ENCODE measurements at places on chromosomes 3 and 15. TPM values are rescaled to one million over a fixed set of nuclear protein-coding genes. Genes with fewer than 3 reads are reported as not detected.

Gene HGD
- total RNA-seq = 0.13 TPM

Gene ADAMTS9
- 392 TPM for total RNA-seq

Gene IGDCC3
- not detected for total RNA-seq

Gene SLC27A2
- not detected for total RNA-seq

Gene ZNF770
- 54.9 TPM for total RNA-seq

Gene DAZL
- total RNA-seq = not detected

Gene ARHGEF3
- 20.2 TPM for total RNA-seq

Gene ADAMTSL3
- total RNA-seq = under 0.01 TPM

Gene UMPS
- 45.3 TPM for total RNA-seq

Gene GOLGA8M
- not detected for total RNA-seq

Gene LRRN1
- total RNA-seq = 0.07 TPM

Gene FBXO40
- not detected for total RNA-seq

Gene CADPS
- total RNA-seq = not detected

Gene GOLGA8T
- not detected for total RNA-seq

Gene LCTL
- total RNA-seq = not detected

Gene GPX1
- total RNA-seq = 363 TPM

Gene GOLGA8R
- total RNA-seq = 1.3 TPM

Gene DZIP3
- total RNA-seq = 10.3 TPM

Gene ATP8B4
- total RNA-seq = not detected

Gene FAM107A
- total RNA-seq = 48.1 TPM

Gene SLCO2A1
- 2.2 TPM for total RNA-seq

Gene ADAMTS17
- 0.40 TPM for total RNA-seq

Gene VIPR1
- 3.2 TPM for total RNA-seq

Gene NUP210
- total RNA-seq = 0.53 TPM

Gene GOLGA6B
- total RNA-seq = not detected

Gene SLC24A5
- total RNA-seq = 0.07 TPM

Gene SLC38A3
- total RNA-seq = 0.36 TPM

Gene PIERCE2
- 1.6 TPM for total RNA-seq

Gene CCR8
- not detected for total RNA-seq

Gene P2RY13
- not detected for total RNA-seq

Gene OCA2
- total RNA-seq = not detected

Gene TRIM71
- not detected for total RNA-seq

Gene THOC7
- total RNA-seq = 68.6 TPM

Gene CLDN18
- total RNA-seq = not detected

Gene CCDC13
- total RNA-seq = 0.07 TPM

Gene IL17RE
- total RNA-seq = 0.29 TPM

Gene LRTM1
- not detected for total RNA-seq

Gene GASK1A
- total RNA-seq = not detected

Gene TMF1
- 46.7 TPM for total RNA-seq

Gene UNC13C
- total RNA-seq = under 0.01 TPM
